Inflammatory macrophage treated with lipopolysaccharide for 4 hours (primary cell): ENCODE measurements at places on chromosomes 2 and 18.

DNA sequence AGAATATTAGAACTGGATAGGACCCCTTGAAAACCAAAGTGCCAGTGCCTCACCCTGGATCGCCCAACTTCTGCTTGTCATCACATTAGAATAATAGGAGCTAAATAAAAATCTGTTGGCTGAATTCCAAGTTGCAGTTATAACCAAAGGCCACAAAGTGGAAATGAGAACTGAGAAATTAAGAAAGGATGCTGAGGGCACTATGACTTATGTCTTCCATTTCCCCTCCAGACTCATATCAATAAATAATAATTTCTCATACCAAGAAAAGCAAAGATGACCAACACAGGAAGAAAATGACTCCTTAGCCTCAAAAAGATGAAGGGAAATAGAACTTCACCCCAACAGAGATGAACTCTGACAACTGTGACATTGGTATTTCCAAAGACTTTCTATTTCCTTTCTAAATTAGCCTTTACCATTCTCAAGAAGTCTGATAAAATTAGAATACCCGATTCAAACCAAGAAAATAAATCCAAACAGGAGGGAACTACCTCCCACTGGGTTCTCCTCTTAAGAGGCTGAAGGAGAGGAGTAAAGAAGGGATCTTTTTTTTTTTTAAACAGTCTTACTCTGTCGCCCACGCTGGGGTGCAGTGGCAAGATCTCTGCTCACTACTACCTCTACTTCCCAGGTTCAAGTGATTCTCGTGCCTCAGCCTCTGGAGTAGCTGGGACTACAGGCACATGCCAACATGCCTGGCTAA is 46.5 kb upstream of the EPG5 start:
- DNase-seq, result peak; percentile 89

GRCh38 chr18:7207366-7207915 is 23.4 kb upstream of the LRRC30 start:
- no peak for DNase-seq

DNA sequence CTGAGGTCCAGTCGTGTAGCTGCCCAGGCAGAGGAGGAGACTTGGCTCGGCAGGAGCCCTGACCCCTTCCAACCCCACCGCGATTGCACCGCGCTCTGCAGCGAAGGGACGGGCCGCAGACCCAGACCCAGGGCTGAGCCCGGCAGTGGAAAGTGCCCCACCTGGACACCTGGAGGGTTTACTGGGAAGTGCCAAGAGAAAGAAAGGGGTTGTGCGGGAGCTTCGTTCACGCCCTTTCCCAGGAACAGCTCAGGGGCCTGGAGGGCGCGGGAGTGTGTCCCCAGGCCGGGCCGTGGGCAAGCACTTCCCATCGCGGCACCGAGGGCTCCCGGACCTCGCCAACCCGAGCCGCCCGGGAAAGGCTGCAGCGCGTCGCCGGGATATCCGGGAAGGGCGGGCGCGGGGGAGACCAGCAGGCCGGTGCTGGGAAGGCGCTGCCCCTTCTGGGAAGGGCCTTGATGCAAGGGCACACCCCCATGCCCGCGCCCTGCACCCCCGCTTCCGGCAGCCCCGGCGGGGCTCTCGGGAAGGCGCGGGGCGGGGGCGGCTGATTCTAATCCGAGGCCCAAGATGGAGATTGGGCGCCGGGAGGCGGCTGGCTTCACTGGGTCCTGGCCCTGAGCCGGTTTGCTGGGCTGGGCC is 36.1 kb upstream of the MRPL33 start:
- DNase-seq, result peak; percentile 49

DNA sequence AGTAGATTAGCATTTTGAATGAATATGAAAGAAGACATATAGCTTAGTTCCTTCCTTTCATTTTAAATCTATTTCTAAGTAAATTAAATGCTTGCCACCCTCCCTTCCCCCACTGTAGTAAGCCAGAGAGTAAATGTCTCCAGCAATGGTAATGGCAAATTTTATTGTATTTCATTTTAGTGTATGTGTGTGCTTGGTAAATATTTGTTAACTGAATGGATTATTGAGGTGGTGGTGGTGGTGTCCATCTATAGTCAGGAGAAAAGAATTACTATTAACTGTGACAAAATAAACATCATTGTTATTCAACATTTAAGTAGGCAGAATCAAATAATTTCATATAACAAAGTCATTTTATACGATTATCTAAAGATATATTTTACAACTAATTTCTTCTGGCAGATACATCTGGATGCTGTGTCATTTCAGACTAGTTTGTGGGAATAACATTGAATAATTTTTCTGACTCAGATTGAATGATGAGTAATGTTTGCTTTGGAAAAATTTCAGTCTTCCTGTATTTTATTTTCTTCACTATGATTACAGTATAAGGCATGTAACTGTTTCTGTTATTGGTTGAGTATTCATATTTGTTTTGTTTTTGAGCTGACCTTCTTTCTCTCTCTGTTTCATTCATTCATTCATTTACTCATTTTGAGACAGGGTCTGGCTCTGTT is 18.3 kb downstream of the ASXL3 start:
- no peak for DNase-seq

DNA sequence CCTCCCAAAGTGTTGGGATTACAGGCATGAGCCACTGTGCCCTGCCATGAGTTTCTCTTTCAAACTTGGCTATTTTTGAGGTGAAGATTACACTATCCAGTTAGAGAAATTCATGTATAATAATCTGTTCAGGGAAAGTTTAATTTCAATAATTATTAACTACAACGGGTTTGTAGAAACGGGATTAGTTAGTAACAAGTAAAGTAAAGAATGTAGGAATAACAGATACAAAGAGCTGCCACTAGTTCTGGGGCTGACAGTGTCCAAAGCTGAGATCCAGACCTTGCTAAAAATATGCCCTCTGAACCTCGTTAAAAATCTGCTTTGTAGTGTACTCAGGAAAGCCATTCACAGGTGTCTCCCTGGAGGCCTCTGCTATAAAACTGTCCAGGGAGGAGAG is 16.9 kb downstream of the SFTPB start:
- no peak for DNase-seq

DNA sequence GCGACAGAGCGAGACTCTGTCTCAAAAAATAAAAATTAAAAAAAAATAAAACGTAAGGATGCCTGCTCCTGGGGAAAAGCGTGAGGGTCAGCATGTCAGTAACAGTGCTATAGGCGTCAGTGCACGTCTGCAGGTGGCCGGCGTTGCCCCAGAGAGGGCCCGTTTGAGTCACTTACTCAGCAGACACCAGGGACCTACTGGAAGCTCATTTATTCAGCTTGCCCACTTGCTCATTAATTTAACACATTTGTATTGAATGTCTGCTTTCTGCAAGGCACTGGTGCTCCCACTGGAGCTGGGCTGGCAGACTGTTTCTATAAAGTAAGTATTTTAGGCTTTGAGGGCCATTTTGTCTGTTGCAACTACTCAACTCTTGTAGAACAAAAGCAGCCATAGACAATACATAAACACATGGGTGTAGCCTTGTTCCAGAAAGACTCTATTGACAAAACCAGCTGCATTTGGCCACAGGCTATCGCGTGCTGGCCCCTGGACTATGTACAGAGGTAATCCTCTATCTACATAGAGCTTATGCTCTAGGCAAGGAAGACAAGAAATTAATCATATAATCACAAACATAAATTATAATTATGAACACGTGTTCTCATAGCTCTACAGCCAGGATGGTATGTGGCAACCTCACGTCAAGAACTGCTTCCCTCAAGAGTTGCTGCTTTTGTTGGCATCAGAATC is 73.2 kb downstream of the KLHL29 start:
- DNase-seq, result no peak
